ENCODE measurements at places on chromosomes 3 and 15. TPM values are rescaled to one million over a fixed set of nuclear protein-coding genes. Genes with fewer than 3 reads are reported as not detected.

The TNNC1 gene
- 1.4 TPM for total RNA-seq

The ZMYND10 gene
- total RNA-seq = 1.2 TPM

The MME gene
- total RNA-seq = not detected

The ERICH6 gene
- total RNA-seq = 0.07 TPM

The LEO1 gene
- 52.5 TPM for total RNA-seq

The CPLX3 gene
- total RNA-seq = not detected

The SPTBN5 gene
- total RNA-seq = 0.25 TPM

The TTLL13 gene
- 0.16 TPM for total RNA-seq

The EAF2 gene
- 2.8 TPM for total RNA-seq

The AMOTL2 gene
- 45.0 TPM for total RNA-seq

The FBXO40 gene
- total RNA-seq = not detected

The ACTRT3 gene
- total RNA-seq = 3.2 TPM

The GPR176 gene
- total RNA-seq = 11.4 TPM

The CALML4 gene
- 6.9 TPM for total RNA-seq

The GUCA1C gene
- not detected for total RNA-seq

The PLA2G4B gene
- total RNA-seq = 1.1 TPM

The CD96 gene
- total RNA-seq = not detected

The TPRG1 gene
- total RNA-seq = 0.28 TPM

The FRMD5 gene
- total RNA-seq = 3.9 TPM

The AP3B2 gene
- 0.64 TPM for total RNA-seq

The CCNB2 gene
- 107 TPM for total RNA-seq

The ZNF660 gene
- total RNA-seq = not detected

The KLHL40 gene
- total RNA-seq = not detected

Measured in A549 treated with DMSO at 1 μM for 4 hours (cell line).